ENCODE measurements at places on chromosomes 2 and 18.
A peak's percentile ranks its signal among the peaks of the same experiment; 100 is the strongest.

- no peak for DNase-seq
Observed at GRCh38 chr2:202104286-202104870, 31.3 kb downstream of the KIAA2012 start.

DNA sequence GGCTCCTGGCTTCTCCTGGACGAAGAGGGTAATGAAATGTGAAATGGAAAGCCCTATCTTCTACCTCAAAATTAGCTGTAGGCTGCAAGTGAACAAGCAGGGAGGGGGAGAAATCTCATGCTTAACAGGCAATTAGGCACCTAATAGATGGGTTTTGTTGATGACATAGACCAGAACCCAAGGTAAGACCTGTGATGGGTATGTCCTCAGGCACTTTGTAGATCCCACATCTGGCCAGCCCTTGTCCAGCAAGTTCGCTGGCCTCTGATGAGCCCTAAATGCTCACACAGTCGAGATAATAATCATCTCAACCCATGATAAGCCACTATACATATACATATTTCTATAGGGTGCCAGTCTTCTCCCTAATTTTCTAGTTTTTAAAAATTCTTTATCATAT lies 82.6 kb downstream of the MARCO start:
- no peak for DNase-seq

DNA sequence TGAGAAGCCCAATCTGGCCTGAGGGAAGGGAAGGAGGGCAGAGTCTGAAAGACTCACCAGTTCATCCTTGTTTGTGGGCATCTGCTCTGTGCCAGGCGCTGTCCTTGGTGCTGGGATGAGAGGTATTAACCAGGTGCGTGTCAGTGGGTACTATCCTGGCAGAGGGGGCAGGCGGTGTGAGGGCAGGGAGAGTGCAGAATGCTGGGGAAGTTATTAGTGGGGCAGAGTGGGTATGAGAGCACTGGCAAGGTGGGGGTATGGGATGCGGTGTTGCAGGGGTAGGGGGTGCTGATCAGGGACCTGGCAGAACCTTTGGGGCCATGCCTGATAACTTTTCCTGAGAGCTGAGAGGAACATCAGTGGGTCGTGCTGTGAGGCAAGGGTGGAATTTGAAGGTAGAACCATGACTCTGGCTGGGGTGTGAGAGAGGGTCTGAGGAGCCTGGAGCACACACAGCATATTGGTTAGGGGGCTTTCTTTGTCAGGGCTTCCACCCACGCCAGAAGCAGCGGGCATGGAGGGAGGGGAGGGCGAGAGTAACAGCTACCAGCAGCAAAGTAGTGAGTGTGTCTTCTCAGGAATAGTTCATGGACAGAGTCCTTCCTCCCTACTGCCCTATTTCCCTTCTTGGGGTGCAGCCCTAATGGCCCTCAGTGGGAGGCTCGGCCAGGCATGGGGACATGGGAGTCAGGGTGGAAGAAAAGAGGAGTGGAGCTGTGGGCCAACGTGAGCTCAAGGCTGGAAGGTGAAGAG lies 290.7 kb downstream of the CYP26B1 start:
- DNase-seq = no peak

- DNase-seq = no peak
Observed at GRCh38 chr2:157420771-157421323, 23.0 kb downstream of the CYTIP start.

DNA sequence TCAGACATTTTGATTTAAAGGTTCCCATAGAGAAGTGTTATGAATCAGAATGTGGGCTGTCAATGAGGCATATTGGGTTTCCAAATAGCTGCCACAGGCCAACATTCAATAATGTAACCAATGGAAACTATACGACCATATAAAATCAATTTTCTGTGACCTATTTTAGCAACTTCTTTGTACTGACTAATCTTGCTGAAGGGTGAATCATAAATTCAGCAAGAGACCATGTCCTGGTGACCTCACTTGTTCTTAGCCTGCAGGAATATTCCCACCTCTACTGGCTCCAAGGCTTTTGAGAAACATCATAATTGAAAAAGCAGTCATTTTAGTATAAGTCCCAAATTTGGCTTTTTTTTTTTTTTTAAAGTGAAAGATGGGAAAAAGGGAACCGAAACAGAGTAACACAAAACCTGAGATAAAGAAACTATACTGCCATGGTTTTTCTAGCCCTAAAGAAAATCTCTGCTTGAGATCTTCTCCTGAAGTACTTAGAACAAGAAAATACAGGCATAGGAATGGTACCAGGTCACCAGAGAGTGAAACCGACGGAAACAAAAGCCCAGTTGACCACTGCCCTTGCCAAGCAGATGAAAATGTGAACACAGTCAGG lies 32.1 kb downstream of the PLEKHM3 start:
- no peak for DNase-seq

DNA sequence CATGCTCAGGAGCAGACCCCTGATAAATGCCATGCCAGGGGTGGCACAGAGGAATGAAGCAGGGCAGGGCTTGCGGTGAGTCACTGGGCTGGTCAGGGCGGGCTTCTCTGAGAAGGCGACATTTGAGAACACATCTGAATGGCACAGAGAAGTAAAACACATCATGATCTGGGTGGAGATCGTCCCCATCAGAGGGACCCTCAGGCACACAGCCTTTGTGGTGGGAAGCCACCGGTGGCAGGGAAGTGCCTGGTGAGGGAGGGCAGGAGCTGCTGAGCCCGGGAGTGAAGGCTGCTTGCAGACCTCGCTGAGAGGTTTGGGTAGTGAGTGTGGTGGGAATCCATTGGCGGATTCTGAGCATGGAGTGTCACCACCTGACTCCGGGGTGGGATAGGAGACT lies 44.5 kb downstream of the DCDC2C start:
- no peak for DNase-seq

GRCh38 chr2:214019973-214020345 lies 390.9 kb upstream of the VWC2L start:
- no peak for DNase-seq

DNA sequence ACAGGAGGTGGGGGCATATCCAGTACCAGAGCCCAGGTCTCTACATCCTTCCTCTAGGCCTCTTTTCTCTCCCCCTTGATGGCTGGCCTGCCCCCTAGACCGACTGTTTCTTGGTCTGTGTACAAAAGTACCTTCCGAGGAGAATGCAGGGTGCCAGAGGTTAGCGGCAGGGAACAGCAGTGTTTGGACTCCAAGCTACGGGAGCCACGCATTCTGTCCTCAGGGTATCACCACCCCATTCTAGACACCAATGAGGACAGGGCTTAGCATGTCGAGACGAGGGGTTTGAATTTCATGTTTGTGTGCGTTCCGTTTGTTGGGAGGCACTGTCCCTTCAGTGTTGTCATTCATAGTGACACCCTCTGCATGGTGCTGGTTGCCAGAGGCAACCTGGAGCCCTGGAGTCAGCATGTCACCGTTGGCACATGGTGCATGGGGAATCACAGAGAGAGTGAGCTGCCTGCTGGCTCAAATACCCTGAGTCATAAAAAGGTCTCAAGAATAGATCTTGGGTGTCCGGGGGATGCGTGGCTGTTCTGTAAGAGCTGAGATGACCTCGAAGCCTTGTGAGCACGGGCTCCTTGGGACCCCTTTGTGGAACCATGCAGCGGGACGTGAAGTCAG lies 57.2 kb upstream of the LDLRAD4 start:
- no peak for DNase-seq

DNA sequence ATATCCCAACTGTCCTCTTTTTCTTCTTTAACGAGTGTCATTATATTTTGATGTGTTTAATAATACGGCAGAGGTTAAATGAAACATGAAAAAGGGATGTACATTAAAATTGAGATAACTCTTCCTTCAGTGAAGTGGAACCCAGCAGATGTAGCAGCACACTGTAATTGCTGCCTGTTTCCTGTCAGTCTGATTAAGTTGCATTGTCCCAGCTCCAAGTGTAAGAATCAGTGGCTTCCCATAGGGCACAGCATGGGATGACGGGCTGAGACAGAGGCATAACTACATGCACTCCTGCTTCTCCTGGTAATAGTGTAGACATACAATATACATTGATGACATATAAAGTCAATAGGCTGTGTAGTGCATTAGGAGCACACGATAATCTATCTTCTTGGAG lies 175.8 kb upstream of the TCF4 start:
- no peak for DNase-seq

- no peak for DNase-seq
Observed at GRCh38 chr2:222064286-222064685, 234.5 kb downstream of the PAX3 start.

DNA sequence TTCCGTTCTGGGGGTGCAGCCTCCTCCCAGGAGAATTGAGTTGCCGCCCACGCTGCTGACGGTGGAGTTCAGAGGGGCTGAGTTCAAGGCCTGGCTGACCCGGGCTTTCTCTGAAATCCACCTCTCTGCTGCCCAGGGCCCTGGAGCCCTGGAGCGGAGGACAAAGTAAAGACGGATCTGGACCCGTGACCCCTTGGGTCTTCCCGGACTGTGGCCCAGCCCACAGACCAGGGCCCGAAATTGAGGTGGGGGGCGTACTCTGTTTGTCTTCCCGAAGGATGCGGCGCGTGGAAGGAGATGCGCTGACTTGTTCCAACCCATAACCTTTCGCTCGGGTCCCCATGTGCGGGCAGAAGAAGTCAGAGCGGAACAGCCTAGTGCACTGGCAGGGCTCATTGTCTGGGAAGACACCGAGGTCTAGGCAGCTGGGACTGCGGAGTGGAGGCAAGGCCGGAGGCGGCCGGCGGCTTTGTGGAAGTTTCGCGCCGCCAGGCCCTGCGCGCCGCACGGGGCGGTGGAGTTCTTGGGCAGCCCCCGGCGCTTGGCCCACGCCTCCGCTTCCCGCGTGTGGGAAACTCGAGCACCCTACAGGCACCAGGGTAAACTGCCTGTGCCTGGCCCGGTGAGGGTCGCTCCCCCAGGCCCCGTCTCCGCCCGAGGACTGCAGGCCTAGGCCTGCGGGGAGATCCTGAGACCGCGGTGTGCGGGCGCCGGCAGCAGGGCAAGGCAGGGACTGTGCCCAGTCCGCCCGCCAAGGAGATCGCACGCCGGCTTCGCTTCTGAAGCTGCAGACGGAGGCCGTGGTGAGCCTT lies 9.8 kb downstream of the POU3F3 start:
- DNase-seq = no peak

DNA sequence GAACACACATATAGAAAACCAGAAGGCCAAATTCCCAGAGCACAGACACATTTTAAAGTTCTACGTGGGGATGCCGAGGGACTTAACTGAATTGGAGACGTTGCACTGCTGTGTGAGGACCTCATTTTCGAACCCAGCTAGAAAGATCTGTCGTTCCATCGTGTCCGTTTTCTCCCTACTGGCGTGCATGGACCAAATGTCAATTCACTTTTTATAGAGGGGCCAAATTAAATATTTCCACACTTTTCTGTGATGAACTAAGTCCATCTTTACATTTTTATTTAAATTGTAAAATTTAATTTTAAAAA lies 692 bp upstream of the TSHZ1 start:
- DNase-seq = no peak

DNA sequence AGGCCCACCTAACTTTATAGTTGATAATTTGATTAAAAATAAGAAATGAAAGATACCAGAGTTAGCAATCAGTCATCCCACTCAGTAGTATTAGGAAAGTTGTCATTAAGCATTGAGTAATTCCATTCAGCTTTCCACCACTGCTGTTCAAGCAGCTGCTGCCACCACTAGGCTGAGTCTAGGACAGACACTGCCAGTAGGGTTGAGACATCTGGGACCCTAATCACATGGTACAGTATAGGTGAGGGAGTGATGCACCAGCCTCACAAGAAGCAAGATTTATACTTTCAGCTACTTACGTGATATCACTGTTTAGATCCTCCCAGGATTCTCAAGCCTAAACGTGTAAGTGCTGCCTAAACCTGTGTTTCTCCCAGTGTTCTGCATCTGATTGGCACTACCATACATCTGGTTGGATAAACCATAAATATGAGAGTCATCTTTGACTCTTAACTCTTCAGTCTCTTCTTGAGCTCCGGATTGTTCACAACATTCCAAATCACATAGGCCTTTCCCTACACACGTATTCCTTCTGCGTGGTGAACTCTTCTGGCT lies 3.2 kb downstream of the UBXN4 start:
- DNase-seq = peak; percentile 3

- DNase-seq = no peak
Observed at GRCh38 chr18:55515941-55516710, 71.9 kb downstream of the TCF4 start.

GRCh38 chr2:13522917-13523821 lies 806.4 kb downstream of the TRIB2 start:
- DNase-seq = no peak

DNA sequence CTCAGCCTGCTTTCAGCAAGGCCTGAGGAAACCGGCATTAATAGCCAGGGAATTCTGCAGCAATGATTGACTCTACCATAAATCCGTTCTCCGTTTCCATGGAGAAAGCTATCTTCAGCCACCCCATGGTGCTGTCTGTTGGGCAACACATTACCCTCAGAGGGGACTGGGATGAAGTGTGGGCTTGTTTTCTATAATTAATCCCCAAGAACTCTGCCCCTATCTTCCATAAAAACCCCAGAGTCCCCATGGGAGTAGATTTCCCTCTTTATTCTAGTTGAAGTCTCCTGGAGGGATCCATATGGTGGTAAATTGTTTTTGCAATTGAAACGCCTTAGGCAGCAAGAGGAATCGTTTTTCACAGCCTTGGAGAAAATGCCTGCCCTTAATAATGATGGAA lies 9.2 kb downstream of the G6PC2 start:
- no peak for DNase-seq

DNA sequence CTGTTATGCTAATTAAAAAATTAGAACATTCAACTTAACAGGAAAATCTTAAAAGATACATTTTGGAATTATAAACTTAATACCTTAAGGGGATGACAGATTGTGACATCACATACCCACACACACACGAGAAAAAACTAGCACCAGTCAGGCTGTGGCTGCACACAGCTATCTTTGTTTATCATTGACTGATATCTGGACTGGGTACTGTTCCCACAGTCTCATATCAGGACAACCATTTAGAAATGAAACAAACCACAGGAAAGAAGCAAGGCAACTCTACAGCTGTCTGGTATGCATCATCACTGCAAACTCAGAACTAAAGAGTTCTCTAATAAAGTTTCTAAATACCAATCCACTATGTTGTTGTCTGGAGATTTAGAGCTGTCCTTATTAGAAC lies 210.9 kb upstream of the SMAD7 start:
- no peak for DNase-seq

DNA sequence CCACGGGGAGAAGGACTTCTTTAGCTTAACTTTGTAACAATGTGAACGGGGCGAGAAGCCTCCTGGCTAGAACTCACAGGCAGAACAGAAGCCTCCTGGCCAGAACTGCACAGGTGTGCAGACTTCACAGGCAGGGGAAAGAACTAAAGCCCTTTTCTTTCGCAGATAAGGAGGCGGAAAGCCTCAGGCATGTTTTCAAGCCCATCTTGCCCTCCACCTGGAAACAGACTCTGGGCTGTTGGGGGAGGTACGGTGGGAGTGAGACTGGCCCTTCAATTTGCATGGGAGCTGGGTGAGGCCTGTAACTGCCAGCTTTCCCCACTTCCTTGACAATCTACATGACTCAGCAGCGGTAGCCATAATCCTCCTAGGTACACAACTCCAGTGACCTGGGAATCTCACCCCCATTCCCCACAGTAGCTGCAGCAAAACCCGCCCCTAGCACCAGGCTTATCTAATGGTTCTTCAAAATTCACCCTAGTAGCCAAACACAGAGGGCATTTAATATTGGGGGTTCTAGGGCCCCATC lies 22.9 kb upstream of the ABCA12 start:
- DNase-seq = no peak

Measured in activated CD4-positive, alpha-beta T cell treated with anti-CD3 and anti-CD28 coated beads for 4 hours (primary cell).